ENCODE measurements at places on chromosomes 6 and 20. TPM values are rescaled to one million over a fixed set of nuclear protein-coding genes. Genes with fewer than 3 reads are reported as not detected.

TTI1 gene
- total RNA-seq, result 11.5 TPM

RAB44 gene
- 0.12 TPM for total RNA-seq

WFDC10B gene
- not detected for total RNA-seq

CCN5 gene
- 118 TPM for total RNA-seq

GRCh38 chr6:56958481-56958880 is 3.6 kb downstream of the BEND6 start:
- no peak overlapping the region for H3K4me3 ChIP-seq
- peaks cover 18% of the 10 kb centered on the region for H3K4me1 ChIP-seq
- no peak for DNase-seq

GRCh38 chr6:41917528-41917927 is 3.4 kb downstream of the MED20 start:
- peak overlapping the region; percentile 33 for H3K27ac ChIP-seq
- no peak for DNase-seq
- no peak overlapping the region for H3K4me3 ChIP-seq
- H3K36me3 ChIP-seq, result peaks cover 34% of the 10 kb centered on the region

- DNase-seq, result no peak
- no peak overlapping the region for H3K27ac ChIP-seq
- H3K36me3 ChIP-seq, result peaks cover 27% of the 10 kb centered on the region
- H3K4me1 ChIP-seq, result no peaks in the 10 kb centered on the region
Measured at GRCh38 chr6:125888989-125889656, 67.4 kb upstream of the HINT3 start.

DNA sequence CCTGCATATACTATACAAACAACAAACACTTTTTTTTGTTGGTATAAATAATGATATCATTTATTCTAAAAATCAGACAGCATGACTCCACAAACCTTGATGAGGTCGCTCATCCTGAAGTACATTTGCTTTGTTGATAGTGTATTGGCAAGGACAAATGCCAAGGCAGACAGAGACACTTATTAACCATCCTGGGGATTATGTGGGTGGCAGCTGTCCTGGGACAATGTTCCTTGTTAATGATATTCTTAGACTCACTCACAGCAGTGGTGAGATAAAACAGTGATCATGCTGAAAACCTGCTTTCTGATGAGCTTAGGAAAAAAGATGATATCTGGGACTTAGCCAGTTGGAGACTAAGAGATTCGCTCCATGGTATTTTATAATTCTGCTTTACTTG is 85.4 kb upstream of the OGFRL1 start:
- no peak overlapping the region for H3K4me3 ChIP-seq
- no peaks in the 10 kb centered on the region for H3K4me1 ChIP-seq
- no peaks in the 10 kb centered on the region for H3K36me3 ChIP-seq
- H3K27ac ChIP-seq, result no peak overlapping the region

GRCh38 chr6:107632381-107633136 is 142.6 kb downstream of the SOBP start:
- no peak overlapping the region for H3K4me3 ChIP-seq
- H3K36me3 ChIP-seq, result peaks cover 3% of the 10 kb centered on the region
- no peak for DNase-seq
- no peaks in the 10 kb centered on the region for H3K27me3 ChIP-seq

GRCh38 chr20:12838261-12838866 is 170.4 kb upstream of the SPTLC3 start:
- H3K27ac ChIP-seq, result no peak overlapping the region
- no peak for DNase-seq
- H3K4me3 ChIP-seq, result no peak overlapping the region
- H3K4me1 ChIP-seq, result no peaks in the 10 kb centered on the region

DNA sequence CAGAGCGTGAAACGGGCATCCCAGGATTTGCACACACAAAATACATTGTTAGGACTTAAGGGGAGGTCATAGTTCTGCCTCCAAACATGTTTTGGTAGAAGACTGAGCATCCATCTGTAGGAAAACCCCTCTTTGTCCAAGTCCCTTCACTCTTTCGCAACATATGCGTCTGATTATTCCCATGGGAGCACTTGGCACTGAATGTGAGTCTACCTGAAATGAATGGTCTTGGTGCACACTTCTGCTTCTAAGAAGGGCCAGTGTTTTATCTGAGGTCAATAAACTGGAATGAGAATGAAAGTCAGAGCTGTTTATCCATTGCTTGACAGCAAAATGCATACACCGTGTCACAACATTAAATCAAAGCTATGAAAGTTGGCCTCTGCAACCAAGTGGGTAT is 33.0 kb downstream of the GJA10 start:
- H3K27me3 ChIP-seq, result no peaks in the 10 kb centered on the region
- DNase-seq, result no peak
- no peaks in the 10 kb centered on the region for H3K36me3 ChIP-seq
- no peaks in the 10 kb centered on the region for H3K4me1 ChIP-seq
- H3K27ac ChIP-seq, result no peak overlapping the region

GRCh38 chr6:69343851-69344250 is 453.0 kb downstream of the LMBRD1 start:
- no peaks in the 10 kb centered on the region for H3K4me1 ChIP-seq
- no peak overlapping the region for H3K27ac ChIP-seq
- no peaks in the 10 kb centered on the region for H3K27me3 ChIP-seq
- H3K4me3 ChIP-seq, result no peak overlapping the region
- H3K36me3 ChIP-seq, result no peaks in the 10 kb centered on the region

GRCh38 chr6:34657037-34657306 is 39.6 kb downstream of the ILRUN start:
- H3K27me3 ChIP-seq, result no peaks in the 10 kb centered on the region
- no peaks in the 10 kb centered on the region for H3K36me3 ChIP-seq
- DNase-seq, result no peak
- H3K4me3 ChIP-seq, result peak overlapping the region; percentile 48

DNA sequence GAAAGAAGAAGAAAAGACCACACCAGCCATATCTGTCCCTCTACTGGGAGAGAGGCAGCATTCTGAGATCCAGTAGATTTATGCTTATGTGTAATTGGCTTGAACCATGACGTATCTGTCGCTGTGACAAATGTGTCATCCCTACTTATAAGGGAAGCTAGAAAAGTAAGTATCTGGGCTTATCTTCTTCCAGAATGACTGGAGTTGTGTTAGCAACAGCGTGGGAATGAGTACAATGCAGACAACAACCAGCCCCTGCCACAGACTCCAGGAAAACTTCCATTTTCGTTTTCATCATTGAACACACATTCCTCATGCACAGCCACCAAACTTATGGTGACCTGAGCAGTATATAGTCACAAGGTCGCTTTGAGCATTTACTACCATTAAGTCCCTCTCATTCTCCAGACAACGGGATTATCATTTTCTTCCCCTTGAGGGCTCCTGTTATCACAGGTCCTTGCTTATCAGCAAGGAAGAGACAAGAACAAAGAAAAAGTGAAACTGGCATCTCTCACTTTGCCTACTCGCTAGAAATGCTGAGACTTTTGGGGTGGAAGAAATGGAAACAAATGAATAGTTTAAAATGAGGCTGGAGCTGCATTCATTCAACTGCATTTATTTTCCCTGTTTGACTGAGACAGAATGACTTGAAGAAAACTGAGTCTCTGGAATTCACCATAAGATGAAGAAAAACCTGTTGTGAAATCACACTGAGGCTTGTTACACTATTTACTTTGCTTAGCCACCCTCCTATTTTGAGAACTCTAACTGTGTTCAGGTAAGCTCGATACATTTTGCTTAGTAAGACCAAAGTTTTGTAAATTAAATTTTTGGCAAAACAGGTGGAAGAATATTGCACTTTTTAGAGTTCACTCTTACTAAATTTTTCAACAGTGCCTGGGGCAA is 149.3 kb upstream of the FOXQ1 start:
- H3K27me3 ChIP-seq, result no peaks in the 10 kb centered on the region
- H3K27ac ChIP-seq, result no peak overlapping the region
- no peaks in the 10 kb centered on the region for H3K36me3 ChIP-seq
- DNase-seq, result no peak

GRCh38 chr6:19896693-19897010 is 59.5 kb downstream of the ID4 start:
- no peaks in the 10 kb centered on the region for H3K36me3 ChIP-seq
- no peaks in the 10 kb centered on the region for H3K27me3 ChIP-seq
- H3K4me1 ChIP-seq, result peaks cover 4% of the 10 kb centered on the region
- DNase-seq, result no peak
- no peak overlapping the region for H3K4me3 ChIP-seq
